ENCODE measurements at places on chromosomes 5 and 9.

GRCh38 chr5:25224316-25224982, 579.7 kb upstream of the CDH10 start:
- no peak for DNase-seq

GRCh38 chr5:148179234-148179824, 11.0 kb downstream of the SPINK14 start:
- no peak for DNase-seq

GRCh38 chr5:174188295-174188694, 142.8 kb downstream of the NSG2 start:
- DNase-seq, result no peak

DNA sequence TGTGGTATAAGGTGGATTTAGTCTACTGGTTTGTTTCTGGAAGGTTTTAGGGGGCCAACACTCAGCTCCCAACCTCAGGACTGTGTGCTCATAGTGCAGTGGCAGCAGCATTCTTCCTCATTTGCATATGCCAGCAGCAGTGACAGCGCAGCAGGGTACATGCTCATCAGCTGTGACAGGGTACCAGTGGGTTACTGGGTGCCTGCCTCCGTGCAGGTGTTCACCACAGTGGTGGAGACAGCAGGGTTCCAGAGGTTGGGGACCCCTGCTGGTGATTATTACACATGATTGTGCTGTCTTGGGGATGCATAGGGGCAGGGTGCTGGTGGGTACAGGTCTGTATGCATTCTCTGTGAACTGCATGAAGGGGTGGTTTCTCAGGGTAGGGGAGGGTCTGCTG, 45.5 kb upstream of the IFNE start:
- no peak for DNase-seq

DNA sequence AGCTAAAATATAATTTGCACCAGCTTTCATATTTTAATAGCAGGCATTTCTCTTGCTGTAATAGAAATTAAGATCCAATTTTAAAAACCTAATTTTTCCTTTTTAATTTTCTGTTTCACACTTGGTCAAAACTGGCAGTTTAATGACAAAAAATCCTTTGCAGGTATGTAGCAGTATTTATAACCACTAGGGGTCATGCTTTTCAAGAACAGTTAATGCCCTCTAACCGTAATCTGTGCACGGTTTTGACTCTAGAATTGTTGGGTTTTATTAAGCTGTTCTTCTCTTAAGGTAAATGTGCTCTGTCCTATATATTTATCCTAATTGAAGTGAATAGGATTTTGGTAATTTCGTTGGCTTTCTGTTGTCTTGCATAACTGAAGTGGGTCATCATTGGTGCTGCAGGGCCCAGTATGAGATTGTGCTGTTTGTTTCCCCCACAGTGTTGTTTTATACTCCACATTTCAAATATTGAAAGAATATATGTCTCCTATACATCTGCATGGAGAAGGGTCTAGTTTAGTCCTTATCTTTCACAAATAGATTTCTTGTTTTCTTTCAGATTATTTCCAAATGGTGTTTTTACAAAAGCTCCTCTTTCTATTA, 107.4 kb downstream of the SCAMP1 start:
- DNase-seq, result no peak

DNA sequence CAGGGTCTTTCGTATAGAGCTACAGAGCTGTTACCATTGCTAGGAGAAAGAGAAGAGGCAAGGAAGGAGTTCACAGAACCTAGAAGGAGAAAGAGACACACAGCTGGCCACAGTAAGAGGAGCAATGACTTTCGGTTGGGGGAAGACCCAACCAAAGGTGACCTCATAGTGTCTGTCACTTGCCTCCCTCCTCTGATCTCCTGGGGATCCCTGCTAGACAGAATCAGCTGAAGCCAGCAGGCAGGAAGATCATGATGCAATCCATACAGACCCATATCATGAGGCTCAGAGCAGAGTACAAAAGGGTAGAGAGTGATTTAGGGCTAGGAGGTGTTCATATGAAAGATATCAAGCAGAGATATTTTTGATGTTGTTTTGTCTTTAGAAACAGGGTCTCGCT, 26.0 kb upstream of the EPB41L4B start:
- DNase-seq, result no peak

- DNase-seq, result no peak
Measured at GRCh38 chr5:58074222-58074621, 385.7 kb downstream of the PLK2 start.

- DNase-seq, result no peak
Measured at GRCh38 chr5:125485771-125486170, 739.3 kb upstream of the ZNF608 start.

DNA sequence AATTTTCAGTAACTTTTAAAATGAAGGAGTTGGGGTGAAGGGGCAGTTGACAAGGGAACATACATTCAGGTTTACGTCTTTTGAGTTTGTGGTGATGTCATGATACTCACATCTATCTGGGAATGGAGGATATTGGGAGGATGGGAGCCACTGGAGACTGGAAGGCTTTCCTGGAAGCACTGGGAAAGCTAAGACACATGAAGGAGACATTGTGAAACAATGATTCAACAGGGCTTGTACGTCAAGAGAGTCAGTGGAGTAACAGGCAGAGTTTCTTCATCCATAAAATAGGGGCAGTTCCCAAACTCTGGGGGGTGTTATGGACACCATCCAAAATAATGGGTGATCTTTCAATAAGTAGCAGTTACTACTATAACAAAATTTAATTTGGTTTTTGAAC, 572.8 kb downstream of the CCDC171 start:
- DNase-seq, result no peak

- DNase-seq, result no peak
Measured at GRCh38 chr5:17727098-17727497, 92.8 kb downstream of the TAF11L14 start.

DNA sequence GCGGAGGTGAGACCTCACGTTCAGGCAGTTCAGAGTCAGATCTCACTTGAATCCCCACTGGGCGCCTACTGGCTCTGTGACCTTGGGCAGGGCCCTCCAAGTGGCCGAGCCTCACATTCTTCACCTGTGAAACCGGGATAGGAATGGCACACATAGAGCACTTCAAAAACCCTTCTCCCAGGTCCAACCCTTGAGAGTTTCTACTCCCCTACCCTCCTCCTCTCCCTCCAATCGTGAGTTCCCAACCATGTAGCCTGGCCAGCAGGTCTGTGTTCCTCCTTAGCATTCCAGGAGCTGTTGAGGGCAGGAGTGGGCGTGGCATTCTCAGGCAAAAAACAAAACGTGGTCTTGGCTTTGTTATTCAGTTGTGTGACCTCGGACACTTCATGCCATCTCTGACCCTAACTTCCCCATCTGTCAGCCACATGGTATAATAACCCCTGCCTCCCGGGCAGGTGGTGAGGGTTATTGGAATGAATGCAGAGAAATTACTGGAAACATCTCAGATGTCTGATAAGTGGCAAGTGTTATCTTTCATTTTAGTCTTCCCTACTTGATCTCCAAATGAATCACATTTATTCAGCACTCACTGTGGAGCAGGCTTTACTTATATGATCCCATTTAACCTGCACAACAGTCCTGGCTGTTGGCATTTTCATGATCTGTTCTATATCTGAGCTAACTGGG, 112.8 kb upstream of the BOD1 start:
- DNase-seq, result no peak

DNA sequence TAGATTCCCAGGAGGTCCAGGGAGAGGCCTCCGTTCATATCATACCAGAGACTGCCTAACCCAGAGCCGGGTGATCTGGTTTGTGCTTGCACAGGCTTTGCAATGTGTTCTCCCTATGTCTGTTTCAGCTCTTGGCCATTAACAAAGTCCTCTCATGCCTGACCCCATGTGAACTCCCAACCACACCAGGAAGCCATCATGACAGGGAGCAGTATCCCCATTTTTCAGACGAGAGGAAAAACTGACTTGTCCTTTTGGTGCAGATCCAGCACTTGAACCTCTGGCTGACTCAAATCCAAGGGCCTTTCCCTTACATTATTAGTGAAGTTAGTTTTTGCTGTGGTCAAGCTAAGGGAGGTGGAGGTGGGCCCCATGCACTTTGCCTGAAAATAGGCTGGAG, 58.4 kb downstream of the TEX10 start:
- no peak for DNase-seq

- DNase-seq, result no peak
Measured at GRCh38 chr9:126436545-126437267, 110.1 kb downstream of the MVB12B start.

DNA sequence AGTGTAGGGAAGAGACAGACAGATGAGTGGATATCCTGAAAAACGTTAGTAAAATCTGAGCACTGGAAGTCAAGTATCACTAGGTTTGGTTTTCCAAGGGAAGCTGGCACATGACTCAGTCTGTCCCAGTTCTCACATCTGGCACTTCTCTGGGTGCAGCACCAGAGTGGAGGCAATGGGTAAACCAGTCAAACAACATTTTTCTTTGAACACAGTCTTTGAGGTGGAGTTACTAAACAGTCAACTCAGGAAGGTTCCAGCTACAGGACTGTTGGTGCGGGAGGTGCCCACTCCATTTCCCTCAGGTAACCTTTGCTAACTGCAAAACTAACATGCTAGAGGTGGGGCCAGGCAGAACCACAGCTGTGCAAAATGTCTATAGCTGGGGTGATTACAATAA, 301.4 kb upstream of the RFX3 start:
- DNase-seq, result no peak

GRCh38 chr5:2895196-2895595, 143.7 kb upstream of the IRX2 start:
- no peak for DNase-seq

DNA sequence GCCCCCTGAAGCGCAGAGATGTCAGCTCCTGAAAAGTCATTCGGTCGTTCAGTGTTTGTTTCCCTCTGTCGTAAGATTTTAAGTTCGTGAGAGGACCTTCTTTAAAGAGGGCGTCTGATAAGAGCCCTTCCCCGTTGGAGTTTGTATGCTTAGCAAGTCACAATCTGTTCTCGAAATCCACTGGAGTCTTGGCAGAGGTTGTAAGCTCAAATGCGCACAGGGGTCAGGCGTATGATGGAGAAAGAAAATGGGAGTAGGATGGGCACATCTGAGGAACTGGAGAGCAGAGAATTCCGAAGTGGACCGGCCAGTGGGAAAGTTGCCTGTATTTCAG, 710 bp downstream of the HSD17B4 start:
- no peak for DNase-seq

- no peak for DNase-seq
Measured at GRCh38 chr9:23849379-23850035, 23.5 kb upstream of the ELAVL2 start.

GRCh38 chr9:132164604-132165362, 2.9 kb downstream of the NTNG2 start:
- no peak for DNase-seq

- DNase-seq, result no peak
Measured at GRCh38 chr5:172115541-172115982, 72.5 kb downstream of the STK10 start.

- no peak for DNase-seq
Measured at GRCh38 chr5:167837127-167837526, 454.3 kb upstream of the WWC1 start.

DNA sequence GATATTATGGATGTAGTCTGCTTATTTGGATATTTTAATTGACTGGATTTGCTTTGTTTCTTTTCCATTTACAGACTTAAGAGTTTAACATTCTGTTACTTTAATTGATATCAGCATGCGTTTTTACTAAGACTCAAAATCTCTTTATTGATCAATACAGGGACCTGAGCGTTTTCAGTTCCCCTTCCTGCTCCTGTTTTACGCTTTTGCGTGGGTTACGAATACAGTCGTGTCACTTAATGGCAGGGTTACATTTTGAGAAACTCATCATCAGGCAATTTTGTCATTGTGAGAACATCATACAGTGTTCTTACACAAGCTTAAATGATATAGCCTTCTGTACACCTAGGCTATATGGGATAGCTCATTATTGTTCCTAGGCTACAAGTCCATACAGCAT, 65.2 kb downstream of the PBX3 start:
- DNase-seq, result no peak

GRCh38 chr9:133987946-133988665, 4.0 kb downstream of the VAV2 start:
- DNase-seq, result no peak

- DNase-seq, result no peak
Measured at GRCh38 chr9:30771760-30772159, 1612.7 kb upstream of the ACO1 start.

- DNase-seq, result no peak
Measured at GRCh38 chr5:74432216-74432615, 208.3 kb downstream of the ENC1 start.

GRCh38 chr9:130333041-130333711, 67.6 kb downstream of the HMCN2 start:
- DNase-seq, result no peak

DNA sequence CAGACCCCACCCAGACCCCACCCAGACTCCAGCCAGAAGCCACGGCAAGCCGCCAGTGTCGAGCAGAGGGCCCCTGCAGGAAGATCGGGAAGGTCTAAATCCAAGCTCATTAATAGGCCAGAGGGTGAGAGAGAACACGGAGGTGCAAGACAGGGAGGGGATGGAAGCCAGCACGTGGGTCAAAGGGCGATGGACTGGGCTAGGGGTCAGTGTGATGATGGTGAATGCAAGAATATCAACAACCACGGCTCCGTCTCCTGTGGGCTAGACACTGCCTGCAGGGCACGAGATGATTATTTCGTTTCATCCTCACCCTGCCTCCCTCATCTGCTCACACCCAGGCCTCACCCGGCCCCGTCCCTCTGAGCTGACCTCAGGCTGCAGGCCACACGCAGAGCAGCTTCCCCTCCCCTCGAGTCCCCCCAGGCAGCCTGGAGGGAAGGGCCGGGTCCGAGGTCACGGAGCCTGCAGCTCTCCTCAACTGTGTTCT, 122.0 kb downstream of the COL23A1 start:
- DNase-seq, result no peak

- DNase-seq, result no peak
Measured at GRCh38 chr9:5624655-5625054, 4.3 kb upstream of the RIC1 start.

DNA sequence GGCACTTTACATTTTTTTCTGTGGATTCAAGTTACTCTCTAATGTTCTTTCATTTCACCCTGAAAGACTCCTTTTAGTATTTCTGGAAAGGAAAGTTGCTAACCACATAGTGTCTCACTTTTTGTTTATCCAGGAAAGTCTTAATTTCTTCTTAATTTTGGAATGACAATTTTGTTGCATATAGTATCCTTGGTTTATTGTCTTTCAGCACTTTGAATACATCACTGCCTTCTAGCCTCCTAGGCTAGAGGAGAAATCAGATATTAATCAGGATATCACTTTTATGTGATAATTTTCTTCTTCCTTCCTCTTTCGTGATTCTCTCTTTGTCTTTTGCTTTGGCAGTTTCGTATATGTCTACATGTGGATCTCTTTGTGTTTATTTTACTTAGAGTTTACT, 11.4 kb downstream of the ADGRV1 start:
- DNase-seq, result no peak

- peak; percentile 98 for DNase-seq
Measured at GRCh38 chr5:78294248-78295034, at the start of gene AP3B1. AP3B1 (minus strand) TSS chr5:78294698; CDS start chr5:78294579, 119 bp downstream.

DNA sequence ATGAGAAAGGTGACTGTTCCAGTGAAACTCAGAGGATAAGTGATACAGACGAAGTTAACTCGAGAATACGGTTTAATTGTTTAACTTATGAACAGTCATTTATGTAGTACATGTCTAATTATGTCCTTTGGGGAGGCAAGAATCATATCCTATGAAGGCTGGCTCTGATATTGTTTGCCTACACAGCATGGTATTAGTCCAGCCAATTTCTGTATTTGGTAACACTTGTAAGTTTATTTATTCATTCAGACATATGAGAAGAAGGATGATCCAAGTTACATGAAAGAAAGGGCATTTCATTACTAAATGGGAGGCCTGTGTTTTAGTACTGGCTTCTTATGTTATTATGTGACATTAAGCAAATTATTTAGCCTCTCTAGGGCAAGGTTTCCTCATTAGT, 199.7 kb downstream of the NNT start:
- no peak for DNase-seq

GRCh38 chr9:32863291-32863690, 80.0 kb downstream of the TMEM215 start:
- DNase-seq, result no peak
